ENCODE measurements at places on chromosomes 1 and 21.

DNA sequence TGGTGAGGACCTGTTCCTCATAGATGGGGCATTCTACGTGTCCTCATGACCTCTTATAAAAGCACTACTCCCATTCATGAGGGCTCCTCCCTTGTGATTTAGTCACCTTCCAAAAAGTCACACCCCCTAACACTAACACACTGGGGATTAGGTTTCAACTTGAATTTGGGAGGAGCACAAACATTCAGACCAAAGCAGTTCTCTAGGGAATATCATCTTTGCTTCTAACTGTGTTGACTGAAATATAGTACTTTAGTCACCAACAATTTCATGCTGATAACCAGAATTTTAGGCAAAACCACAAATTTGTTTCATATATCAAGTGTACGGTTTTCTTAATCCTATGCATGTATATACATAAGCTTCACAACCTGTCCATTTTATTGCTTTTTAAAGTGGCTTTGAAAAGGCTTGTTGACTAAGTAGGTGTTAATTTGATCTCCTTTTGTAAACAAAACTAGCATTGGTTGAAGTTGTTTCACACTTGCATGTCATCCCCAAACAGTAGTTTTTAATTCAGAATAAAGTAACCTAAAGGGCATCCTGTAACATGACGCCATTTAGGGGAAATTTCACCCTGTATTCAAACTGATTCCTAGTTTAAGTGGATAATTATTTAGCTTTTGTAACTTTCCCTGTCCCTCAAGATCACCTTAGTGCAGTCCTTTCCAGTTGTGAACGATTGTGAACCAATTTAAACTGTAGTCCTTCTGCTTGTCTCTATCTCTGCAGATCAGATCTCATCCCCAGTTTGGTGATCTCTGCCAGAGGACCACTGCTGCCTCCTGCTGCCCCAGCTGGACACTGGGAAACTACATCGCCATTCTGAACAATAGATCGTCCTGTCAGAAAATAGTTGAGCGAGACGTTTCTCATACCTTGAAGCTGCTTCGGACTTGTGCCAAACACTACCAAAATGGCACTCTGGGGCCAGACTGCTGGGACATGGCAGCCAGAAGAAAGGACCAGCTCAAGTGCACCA is 141.1 kb downstream of the TLR5 start:
- DNase-seq = no peak

DNA sequence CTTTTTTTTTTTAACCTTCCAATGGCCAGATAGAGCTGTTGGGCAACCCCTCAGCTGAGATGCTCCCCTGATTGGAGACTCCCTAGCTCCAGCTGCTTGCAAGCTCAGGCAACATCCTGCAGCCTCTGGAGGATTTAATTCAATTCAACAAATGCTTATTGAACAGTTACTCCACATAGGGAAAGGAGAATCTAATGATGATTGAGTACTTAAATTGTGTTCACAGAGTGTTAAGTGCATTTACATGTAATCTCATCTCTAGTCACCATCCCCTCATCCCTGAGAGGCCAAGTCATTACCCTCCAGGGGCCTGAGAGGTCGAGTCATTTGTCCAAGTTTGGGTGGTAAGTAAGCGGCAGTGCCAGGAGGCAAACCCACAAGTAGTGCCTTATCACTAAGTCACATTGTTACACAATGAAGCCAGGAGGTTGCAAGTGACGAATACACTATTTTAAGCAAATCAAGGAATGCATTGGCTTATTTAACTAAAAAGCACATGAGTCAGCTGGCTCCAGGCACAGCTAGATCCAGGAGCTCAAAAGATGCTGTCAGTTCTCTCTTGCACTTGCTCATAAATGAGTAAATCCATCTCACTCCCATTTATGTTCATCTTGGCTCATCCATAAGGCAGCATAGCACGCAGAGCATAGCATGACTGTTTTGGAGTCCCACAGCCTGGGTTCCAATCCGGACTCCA is 64.3 kb downstream of the OPTC start:
- no peak for DNase-seq

DNA sequence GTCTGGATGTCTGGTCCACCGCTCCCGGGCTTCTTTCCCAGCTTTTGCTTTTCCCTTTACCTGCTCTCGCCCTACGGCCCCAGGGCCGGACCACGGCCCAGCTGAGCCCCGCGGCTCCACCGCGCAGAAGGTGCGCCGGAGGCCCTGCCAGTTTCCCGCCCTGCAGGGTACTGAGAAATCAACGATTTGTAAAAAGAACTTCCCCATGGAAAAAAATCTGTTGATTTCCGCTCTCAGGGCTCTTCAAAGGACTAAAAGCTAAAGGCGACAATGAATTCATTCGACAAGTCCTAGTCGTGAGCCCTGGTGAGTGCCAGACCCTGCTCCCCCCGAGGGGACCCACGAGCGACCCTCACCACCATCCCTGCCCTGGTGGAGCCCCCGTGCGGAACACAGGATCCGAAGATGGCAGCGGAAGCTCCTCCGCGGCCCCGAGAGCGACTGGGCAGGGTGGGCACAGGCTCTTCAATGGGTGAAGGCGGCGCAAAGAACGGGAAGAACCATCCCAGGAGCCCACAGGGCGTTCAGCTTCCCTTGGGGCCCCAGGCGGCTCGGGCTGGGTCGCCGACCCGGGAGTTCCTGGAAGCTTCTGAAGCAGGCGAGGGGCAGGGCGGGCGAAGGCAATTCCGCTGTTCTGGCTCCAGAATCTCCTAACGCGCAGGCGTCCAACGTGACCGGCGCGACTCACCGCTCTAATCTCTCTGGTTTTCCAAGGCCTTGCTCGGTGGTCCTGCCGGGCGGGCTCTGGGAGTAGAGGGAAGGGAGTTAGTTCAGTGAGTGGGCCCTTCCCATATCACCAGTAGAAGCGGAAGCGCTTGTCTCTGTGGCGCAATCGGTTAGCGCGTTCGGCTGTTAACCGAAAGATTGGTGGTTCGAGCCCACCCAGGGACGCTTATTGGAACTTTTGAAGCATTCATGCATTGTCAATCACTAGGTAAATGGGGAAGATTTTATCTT is 6.6 kb upstream of the RNU1-2 start:
- DNase-seq = peak; percentile 44

GRCh38 chr1:151935154-151935553 is 25.8 kb upstream of the THEM4 start:
- DNase-seq = no peak

DNA sequence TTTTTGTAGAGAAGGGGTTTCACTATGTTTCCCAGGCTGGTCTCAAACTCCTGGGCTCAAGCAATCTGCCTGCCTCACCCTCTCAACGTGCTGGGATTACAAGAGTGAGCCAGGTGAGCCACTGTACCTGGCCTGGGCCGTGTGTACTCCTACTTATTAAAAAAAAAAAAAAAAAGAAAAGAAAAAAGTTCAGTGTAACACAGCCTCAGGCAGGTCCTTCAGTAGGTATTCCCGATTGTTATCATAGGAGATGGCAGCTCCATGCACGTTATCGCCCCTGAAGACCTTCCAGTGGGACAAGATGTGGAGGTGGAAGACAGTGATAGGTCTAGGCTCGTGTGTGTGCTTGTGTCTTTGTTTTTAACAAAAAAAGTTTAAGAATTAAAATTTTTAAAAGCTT is 3.3 kb downstream of the ECHDC2 start:
- no peak for DNase-seq

DNA sequence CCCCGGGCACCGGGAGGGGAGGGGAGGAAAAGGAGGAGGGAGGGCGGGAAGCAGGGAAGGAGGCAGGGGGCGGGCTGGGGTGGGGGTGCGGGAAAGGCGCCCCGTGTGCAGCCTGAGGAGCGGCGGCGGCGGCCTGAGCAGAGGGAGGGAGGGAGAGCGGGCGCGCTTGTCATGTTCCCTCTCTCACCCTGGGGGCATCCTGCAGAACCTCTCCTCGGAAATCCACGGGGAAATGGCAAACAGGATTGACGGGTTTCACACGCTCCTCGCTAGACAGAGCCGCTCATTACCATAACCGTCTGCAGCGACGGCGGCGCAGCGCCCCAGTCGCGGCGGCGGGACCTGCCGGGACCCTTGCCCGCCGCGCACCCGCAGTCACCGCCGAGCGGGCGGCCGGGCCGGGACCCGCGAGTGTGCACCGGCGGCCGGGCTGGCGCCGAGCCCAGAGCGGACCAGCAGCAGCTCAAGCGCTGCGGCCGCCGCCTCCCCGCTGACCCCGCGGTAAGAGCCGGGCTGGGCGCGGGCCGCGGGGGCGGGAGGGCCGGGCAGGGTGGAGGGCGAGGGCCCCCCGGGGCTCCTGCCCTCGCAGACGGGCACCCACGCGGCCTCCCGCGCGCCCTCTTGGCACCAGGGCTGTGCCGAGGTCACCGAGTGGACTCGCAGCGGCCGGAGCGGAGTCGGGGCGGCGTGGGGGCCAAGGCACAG is at the start of gene SERTAD4:
TSS of gene SERTAD4 (plus strand) at position 286 of the 705 bp plus-strand sequence. CDS start 5,165 bp downstream, outside the sequence.
- DNase-seq = no peak

- DNase-seq = no peak
These were observed 61.3 kb downstream of the NFASC start for GRCh38 chr1:204931768-204932572.

GRCh38 chr1:14404862-14405301 is 193.6 kb upstream of the KAZN start:
- no peak for DNase-seq

DNA sequence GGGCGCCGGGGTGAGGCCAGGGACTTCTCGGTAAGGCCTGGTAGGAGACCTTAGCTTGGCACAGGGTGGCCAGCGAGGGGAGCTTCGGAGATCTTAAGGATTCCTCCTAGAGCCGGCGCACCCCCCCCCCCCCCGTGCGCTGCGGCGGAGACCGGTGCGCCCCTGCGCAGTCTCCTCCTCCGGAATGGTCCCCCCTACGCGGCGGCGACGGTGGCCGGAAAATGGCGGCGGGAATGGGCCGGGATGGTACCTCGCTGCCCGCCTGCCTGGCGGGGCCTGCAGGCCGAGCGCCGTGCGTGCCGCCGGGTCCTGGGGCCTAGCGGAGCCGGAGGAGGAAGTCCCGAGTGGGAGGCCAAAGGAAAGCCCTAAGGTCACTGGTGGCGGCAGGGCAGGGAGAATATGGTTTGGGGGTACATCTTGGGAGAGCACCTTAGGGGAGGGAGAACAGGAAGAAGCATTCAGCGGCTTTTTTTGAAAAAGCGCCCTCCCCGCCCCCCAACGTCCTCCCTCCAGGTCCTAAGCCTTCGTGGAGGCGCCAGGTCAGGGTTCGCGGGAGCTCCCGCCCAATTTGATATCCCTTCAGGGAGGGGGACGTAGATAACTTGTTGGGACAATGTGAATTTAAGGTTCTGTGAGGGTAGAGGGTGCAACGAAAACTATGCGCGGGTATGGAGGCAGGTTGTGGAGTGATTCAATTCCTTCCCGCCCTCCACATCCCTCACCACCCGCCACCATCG is 429 bp downstream of the SRRM1 start:
- no peak for DNase-seq

GRCh38 chr1:163450986-163451385 is 129.2 kb downstream of the NUF2 start:
- no peak for DNase-seq

GRCh38 chr1:26686795-26687194 is 9.0 kb upstream of the ARID1A start:
- DNase-seq = no peak

GRCh38 chr1:25017436-25018109 is 87.5 kb upstream of the RUNX3 start:
- no peak for DNase-seq

DNA sequence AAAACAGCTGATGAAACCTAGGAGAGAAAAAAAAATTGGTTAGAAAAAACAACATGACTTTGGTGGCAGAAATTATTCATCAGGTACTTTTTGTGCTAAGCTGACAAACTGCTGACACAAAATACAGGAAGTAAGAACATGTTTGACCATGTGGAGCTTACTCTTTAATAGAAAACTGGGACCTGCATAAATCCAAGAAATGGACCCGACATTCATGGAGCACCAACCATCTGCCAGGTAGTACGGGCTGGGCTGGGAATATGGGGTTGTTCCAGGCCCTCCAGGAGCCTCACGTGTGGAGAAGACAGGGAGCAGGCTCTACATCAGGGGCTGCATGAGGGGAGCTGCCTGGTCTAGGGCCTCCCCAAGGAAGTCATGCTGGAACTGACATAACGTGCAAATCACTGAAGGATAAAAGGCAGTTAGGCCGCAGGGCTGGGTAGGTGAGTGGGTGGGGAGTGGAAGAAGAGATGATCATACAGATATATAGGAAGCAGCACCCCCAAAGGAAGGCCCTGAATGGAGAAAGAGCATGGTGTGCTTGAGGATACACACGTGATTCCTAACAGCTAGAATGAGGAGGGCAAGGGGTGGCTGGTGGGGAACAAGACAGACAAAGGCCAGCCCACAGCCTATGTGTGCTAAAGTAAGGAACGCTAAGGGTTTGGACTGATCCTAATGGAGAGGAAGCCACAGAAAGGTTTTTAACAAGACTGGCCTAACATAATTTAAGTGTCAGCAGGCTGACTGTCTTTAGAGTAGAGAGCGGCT is 26.1 kb downstream of the CD58 start:
- no peak for DNase-seq

DNA sequence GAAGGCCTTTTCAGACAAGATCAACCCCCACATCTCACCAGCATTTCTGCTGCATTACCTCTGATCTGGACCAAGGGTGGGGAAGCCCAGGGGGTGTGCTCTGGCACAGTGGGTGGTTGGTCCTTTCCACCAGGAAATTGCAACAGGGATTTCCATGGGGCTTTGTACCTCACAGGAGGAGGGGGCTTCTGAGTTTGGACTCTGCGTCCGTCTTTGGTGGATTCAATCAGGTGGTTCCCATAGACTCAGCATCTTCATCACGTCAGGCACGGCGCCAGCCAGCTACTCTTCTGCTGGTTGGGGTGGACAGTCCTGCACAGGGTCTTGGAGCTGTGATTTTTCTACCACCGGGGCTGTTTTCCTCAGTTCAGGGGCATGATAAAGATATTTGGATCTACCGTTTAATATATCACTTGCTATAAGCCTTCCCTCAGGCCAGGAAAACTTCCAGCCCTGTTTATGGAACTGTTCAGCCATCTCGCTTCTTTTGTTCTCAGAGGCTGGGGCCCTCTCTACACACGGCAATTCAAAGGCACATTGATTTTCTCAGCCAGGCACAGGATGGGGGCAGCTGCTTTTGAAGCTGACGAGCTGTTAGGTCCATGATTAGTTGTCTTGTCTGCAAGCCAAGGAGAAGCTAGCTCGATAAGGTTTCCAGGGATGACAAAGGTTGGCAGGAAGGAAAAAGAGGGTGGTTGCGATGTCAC is 467.3 kb downstream of the CAMTA1 start:
- DNase-seq = no peak

DNA sequence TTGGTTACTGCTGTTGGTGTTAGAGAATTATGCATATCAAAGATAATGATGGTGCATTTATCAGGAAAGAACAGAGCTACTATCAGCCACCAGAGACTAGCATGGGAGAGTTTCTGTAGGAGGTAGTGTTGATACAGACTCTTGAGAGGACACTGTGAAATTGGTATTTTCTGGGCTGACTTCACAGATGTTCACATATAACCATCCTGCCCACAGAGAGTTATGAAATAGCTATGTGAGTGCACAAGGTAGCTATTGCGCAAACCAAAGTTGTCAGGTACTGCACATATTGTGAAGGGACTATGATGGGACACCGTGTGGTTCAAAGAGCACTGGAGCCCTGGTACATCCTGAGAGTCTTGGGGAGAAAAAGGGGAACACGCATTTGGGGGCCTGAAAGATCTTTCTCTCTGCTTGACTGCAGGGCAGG is 1.4 kb upstream of the TLCD4 start:
- DNase-seq = no peak
